Stimulated activated CD4-positive, alpha-beta T cell treated with anti-CD3 and anti-CD28 coated beads, TNF-alpha, amount 100 ng/mL, for 4 hours (primary cell): ENCODE measurements at places on chromosomes 16 and 17.

GRCh38 chr17:54373970-54374369 lies 526.7 kb upstream of the TOM1L1 start:
- no peak for DNase-seq

DNA sequence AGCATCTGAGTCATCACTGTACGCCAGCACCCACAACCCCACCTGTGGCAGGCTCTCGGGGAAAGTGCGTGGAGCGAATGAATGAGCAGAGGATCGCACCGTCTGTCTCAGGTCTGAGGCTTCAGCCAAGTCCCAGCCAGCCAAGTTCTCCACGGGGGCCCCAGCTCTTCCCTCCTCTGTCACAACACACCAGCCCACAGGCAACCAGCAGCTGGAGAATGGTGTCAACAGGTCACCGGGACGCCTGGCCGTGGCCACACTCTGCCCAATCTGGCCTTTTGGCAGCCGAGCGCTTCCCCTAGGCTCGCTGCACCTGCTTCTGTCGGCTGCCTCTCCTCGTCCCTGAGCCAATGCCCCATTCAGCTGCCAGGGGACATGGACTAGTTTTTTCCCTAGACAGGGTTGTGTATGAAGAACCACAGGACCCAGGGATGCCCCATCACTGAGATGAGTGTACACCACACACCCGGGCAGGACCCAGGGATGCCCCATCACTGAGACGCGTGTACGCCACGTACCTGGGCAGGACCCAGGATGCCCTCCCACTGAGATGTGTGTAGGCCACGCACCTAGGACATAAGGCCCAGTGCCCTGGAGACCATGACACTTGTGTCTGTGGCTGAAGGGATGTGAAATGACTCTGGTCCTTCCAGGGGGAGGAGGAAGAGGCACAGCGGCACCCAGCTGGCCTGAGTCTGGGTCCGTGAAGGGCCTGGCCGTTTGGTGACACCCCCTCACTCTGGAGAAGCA lies 52.8 kb downstream of the ABR start:
- DNase-seq = no peak

DNA sequence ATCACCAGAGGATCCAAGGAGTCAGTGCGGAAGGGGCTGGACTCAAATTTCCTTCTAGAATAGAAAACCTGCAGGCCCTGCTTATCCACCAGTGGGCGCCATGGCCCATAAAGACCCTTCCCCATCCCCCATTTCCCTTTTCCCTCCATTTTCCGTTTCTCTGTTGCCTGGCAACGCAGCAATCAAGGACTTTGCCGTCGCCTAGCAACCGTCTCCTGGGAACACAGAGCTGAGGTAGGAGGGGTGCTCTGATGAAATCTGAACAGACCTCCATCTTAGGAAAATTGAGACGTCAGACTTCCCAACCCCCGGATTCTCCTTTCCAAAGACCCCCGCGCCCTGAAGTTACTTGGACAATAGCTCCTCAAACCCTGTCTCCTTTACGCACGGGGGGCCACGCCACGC lies 5.7 kb downstream of the DLG4 start:
- DNase-seq = no peak

GRCh38 chr17:18361837-18362697 lies 1.3 kb downstream of the SHMT1 start:
- no peak for DNase-seq

GRCh38 chr16:23424292-23424958 lies 28.6 kb downstream of the COG7 start:
- DNase-seq = no peak

DNA sequence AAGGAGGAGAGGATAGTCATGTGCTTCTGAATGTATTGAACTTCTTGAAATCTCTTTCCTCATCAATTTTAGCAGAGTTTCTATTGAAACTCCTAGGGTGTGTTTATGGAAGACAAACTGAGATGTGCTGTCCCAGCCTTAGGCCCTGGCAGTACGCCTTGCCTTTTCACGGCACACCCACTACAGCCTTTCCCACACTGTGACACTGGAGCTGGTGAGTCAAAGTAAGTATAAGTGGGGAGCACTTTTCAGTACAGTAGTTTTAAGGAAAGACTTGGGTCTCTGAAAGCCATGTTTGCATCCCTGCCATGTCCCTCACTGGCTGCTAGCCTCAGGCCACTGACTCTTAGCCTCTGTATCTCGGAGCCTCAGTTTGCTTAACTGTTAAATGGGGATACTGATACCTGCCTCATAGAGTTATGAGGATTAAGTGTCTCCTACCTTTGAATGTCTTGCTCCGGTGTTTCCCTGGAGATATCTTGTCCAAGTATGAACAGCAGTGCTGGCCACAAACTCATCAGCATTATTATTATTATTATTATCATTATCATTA lies 144.7 kb upstream of the CRHR1 start:
- DNase-seq = no peak

DNA sequence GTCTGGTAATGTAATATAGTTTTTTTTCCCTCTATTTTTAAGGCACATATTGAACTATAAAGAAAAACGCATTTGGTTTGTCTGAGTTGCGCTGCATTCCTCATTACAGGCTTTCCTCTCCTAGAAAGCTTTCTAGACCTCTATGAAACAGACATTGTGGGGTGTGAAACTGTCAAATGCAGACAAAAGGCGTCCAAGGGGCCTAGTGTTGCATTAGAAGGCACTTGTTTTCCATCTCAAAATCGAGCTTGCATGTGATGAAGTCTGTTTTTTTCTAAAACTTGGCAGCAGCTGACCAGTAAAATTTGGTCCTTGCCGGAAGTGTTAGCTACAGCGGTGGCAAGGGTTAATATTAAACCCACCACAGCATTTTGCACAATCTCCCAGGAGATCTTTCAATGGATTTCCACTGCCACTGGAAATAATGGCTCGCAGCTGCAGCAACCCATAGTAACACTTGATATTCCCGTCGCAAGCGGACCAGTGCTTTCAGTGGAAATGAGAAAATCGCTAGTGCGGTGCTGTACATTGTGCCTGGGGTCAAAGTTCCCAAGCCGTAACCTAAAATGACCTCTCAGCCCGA lies 602.6 kb downstream of the KCNJ2 start:
- no peak for DNase-seq

- DNase-seq = no peak
These were observed 13.9 kb downstream of the C16orf96 start for GRCh38 chr16:4570086-4570485.

DNA sequence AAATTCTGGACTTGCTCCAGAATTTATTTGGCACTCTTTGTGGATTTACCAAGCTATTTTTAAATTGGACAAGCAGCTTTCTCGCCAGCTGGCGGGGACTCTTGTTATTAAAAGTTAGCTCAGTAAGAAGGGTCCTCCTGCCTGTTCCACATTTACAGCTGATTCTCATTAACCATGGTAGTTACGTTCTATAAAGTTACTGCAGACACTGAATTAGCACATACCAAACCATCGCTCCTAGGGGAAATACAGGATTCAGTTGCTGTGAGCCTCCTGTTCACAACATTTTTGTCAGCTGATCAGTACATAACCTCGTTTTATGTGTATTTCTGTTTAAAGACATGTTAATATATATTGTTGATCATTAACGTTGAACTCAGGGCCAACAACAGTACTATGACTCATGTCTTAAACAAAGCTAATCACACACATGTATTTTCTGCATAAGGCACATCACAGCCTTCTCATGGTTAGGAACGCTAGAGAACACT lies 4.2 kb downstream of the LDAF1 start:
- DNase-seq = no peak

- DNase-seq = no peak
These were observed at the start of gene GFAP for GRCh38 chr17:44915321-44915726. Gene GFAP, minus strand, starts transcription at chr17:44915500. Its CDS starts 14 bp downstream, at chr17:44915486.

DNA sequence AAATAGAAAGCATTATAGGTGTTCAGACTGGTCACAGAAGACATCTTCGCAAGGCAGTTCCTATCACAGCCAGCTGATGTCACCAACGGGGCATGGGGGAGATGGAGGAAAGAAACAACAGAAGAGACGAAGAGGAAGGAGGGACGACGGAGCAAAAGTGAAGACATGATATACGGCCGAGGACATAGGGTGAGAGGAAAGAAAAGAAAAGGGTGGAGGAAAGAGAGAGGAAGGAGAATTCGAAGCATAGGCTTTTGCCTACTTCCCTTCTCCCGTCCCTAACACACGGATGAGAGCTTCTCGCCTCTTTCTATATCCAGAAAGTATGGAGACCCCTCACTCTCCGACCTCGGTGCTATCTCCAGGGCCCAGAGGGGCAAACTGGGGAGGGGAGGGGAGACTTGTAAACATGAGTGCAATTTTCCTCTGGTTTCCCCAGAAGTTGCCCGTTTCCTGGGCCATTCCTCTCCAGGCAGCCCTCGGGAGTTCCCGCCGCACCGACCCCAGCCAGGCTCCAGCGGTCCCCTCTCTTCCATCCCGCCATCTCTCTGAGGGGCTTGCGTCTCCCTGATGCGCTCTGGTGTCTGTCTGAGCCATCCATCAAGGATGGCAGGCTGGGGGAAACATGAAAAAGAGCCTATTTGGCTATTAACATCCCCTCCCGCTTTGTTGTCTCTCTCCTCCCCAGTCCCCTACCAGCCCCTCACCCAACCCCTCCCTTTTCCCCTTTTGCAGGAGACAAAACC lies 26.0 kb downstream of the COPZ2 start:
- peak; percentile 13 for DNase-seq

DNA sequence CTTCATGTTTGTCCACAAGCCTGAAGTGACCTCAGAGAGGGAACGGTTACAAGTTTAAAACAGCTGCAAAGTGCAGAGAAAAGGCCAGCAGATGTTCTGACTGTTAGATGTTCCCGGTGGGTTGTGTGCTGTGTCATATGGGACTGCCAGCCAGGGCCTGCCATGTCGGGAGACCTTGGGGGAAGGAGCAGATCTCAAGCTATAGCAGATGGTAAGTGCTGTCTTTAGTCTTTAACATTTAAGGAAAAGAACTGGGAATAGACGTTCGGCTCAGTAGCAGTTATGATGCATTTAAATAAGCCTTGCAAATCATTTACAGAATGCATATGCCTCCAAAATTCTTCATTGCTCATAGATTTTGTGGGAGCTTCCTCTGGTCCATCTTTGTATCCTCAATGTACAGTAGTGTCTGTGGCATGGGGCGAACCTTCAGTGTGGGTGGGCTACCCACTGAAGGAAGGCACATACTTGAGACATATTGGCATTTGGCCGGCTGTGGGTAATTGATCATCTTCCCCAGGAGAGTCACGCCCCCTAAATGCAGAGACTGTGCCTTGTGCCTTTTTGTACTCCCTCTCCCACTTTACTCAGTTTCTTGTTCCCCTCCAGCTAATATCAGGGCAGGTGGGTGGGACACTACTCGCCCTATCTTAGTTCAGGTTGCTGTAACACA lies 131.9 kb downstream of the NPIPB5 start:
- DNase-seq = no peak

- no peak for DNase-seq
These were observed 1002.3 kb upstream of the CDH8 start for GRCh38 chr16:63038397-63039106.

GRCh38 chr16:30895627-30896260 lies 670 bp upstream of the CTF1 start:
- no peak for DNase-seq

GRCh38 chr17:8243827-8244226 lies 4.0 kb downstream of the CTC1 start:
- no peak for DNase-seq

- DNase-seq = peak; percentile 37
These were observed 4.0 kb upstream of the ABCC3 start for GRCh38 chr17:50630524-50631194.

DNA sequence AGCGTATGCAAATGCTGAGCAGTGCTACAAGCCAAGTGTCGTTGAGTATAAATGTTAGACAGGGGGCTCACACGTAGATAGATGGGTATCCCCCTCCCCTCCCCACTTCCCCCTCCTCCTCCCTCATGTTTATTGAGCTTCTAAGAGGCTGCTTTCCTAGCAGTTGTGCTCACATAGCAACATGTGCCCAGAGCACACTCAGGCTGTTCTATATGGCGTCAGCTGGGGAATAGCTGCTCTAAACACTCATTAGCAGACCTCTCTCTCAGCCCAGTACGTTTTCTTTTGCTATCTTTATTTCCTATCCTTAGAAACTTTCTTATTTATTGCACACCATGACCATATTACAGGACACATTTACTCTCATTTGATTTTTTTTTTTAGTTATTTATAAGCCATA lies 1.8 kb downstream of the KCNJ2 start:
- DNase-seq = no peak

- no peak for DNase-seq
These were observed 140.0 kb downstream of the IRF8 start for GRCh38 chr16:86038926-86039310.

- no peak for DNase-seq
These were observed 90.3 kb upstream of the MPHOSPH6 start for GRCh38 chr16:82260212-82260795.

GRCh38 chr17:57436565-57436964 lies 180.2 kb downstream of the MSI2 start:
- DNase-seq = no peak

- DNase-seq = no peak
These were observed 52.8 kb downstream of the SOCS1 start for GRCh38 chr16:11203111-11203623.

GRCh38 chr17:78870621-78871020 lies 30.0 kb upstream of the USP36 start:
- no peak for DNase-seq

DNA sequence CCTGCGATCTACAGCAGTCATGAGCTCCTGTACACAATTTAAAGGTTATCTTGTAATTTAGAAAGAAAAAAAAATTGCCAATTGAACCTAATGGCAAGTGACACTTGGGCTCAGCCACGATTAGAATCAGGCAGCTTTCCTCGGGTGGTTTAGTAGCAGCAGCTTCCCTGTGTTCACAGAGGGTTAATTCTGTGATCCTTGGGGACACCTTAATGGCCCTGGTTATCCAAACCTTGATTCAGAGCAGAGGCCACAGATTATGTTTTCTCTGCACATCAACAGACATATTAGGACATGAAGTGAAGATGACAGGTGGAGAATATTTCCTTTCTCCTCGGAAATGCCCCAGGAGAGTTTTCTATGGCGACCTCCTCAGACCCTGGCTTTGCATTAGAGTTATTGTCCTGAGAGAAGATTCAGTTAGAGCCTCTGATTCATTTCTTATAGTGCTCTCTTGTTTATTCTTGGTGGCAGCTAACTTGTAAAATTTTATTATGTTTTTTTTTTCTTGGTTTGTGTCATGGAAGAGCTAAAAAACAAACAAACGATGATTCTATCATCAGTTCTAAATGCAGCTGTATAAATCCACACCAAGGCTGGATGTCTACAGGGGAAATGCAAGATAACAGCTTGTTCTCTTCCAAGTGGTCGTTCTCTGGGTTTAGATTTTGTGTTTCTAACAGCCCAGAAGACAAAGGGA lies 351.2 kb upstream of the DYNLRB2 start:
- DNase-seq = no peak
